ENCODE measurements at places on chromosomes 4 and X.

DNA sequence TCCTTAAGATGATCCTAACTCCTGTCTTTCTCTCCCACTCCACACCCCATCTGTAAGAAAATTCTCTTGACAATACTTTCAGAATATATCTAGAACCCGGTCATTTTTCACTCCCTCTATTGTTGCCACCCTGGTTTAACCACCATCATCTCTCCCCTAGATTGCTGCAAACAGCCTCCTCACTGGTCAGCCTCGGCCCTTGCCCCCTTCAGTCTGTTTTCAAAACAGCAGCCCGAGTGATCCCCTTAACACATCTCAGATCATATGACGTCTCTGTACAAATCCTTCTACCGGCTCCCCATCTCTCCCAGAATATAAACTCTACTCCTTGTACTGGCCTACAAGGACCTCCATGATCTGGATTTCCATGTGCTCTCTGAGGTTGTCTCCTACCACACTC, 35.2 kb upstream of the F9 start:
- no peak for DNase-seq

DNA sequence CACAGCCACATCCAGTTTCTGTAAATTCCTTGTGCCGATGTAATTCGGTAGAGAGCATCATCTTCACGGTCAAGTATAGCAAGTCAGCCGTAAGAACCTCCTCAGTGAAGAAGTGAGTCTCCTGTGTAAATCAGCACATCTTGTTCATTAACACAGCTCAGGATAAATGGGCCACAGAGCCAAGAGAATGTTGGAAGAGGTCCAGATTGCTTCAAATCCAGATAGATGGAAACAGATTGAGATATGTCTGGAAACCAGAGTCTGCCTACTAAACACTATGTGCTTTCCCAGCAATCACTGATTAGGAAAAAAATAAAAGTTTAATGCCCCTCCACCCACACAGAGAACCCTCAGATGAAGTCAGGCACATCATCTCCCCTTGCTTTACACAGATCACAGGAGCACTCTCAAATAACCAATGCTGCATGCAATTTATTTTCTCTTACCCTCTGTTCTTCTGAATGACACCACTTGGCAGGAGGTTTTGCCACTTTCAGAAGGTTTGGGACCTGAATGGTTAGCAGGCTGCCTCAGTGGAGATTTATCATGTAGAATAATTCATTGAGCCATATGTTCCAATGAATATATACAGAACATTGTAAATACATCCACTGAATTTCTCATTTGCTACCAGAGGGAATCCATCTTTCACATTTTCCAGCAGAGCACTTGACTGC, 357.7 kb downstream of the C4orf33 start:
- no peak for DNase-seq

DNA sequence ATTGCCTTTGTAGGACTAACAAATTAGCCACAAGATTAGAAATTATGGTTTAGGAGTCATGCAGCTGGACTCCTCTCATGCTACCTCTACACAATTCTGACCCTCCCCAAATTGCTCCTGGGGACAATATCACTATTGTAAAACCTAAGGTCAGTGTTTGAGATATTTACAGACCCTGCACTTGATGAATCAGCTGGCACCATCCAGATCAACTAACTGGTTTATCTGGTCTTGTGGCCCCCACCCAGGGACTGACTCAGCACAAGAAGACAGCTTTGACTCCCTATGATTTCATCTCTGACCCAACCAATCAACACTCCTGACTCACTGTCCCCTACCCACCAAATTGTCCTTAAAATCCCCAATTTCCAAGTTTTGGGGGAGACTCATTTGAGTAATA, 192.4 kb downstream of the STPG2 start:
- DNase-seq: no peak

GRCh38 chr4:188106454-188106853, 2.9 kb downstream of the TRIML2 start:
- DNase-seq: no peak

DNA sequence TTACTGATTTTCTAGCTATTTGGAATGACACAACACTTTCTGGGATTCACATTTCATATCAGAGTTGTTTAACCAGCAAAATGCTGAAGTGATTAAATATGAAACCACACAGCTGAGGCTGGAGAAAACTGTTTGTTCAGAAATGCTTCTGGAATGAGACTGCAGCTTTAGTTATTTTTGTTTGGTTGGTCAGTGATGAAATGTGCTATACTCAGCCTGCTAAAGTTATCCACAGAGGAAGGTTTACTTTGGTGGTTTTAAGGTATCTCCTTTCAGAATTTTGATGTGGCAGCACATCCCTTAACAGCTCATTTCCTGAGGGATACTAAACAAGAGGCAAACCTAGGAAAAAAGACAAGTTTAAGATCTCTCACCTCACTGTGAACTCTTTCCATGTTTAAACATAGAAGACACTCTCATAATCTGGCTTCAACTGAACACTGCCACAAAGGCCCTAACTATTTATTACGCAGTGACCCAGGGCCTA, 106.6 kb upstream of the PDE5A start:
- DNase-seq: no peak

DNA sequence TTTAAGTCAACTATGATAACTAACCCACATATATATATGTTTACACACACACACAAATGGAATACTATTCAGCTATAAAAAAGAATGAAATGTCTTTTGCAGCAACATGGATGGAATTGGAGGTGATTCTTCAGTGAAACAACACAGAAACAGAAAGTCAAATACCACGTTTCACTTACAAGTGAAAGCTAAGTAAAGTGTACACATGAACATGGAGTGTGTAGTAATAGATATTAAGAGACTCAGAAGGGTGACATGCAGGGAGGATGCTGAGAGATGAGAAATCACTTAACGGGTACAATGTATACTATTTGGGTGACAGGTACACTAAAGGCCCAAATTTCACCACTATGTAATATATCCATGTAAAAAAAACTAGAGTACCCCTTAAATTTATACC, 146.5 kb downstream of the FBXW7 start:
- DNase-seq: no peak

GRCh38 chrX:70168238-70169188, 8.8 kb upstream of the DGAT2L6 start:
- no peak for DNase-seq

- no peak for DNase-seq
Observed at GRCh38 chrX:331151-331824, 12.7 kb upstream of the GTPBP6 start.

DNA sequence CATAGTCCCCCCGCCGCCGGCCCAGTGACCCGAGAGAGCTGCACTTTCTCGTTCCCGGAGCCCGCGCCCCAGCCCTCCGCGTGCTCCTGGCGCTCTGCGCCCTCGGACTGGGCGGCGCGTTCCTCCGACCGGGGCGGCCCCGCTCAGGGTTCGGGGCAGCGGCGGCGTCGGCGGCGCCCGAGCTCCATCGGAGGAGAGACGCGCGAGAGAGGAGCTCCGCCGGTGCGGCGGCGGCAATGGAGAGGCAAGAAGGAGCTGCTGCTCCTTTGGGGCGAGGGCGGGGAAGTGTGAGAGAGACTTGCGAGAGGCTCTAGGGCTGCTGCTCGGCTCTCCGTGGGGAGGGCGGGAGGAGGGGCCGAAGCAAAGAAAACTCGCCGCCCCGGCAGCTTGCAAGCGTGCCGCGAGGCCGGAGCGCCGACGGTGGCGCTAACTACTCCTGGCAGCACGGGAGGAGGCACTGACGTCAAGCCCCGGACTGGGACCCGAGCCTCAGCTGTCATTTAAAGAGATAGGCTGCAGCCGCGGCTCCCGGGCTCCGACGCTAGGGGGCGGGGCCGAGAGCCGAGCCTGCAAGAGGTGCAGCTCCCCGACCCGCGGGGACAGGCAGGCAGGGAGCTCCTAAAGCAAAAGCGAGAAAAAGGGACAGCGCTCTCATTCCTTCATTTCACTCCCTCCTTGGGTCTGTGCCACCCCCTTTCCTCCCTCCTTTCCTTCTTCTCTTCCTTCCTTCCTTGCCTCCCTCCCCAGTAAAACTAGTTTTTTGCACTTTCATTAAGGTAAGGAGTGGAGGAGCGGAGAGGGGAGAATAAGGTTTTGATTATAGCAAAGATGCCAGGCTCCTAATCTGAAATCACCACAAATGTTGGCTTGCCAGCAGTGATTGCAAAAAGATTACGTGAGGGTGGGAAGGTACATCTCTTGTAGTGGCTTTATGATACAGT, at the start of gene KCTD8:
Gene KCTD8 (minus strand): TSS at position 289 of the 941 bp plus-strand sequence.
- DNase-seq: peak; percentile 4

- DNase-seq: no peak
Observed at GRCh38 chr4:151664289-151664688, 96.5 kb downstream of the GATB start.

DNA sequence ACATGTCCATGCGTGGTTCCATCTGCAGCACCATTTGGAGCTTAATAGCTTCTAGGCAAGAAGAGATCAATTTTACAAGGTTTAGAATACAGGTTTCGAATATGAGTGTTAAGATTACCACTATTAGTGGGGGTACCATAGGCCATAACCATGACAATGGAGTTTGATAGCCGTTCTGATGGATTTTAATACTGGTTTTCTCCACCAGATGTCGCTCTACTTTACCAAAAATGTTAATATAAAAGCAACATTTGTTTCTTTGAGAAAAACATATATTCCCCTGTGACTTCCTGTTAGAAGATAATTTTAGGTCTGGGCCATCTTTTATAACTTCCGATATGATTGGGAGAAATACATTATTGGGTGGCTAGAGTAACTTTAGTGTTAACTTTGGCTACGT, 499.7 kb upstream of the POU3F4 start:
- no peak for DNase-seq

DNA sequence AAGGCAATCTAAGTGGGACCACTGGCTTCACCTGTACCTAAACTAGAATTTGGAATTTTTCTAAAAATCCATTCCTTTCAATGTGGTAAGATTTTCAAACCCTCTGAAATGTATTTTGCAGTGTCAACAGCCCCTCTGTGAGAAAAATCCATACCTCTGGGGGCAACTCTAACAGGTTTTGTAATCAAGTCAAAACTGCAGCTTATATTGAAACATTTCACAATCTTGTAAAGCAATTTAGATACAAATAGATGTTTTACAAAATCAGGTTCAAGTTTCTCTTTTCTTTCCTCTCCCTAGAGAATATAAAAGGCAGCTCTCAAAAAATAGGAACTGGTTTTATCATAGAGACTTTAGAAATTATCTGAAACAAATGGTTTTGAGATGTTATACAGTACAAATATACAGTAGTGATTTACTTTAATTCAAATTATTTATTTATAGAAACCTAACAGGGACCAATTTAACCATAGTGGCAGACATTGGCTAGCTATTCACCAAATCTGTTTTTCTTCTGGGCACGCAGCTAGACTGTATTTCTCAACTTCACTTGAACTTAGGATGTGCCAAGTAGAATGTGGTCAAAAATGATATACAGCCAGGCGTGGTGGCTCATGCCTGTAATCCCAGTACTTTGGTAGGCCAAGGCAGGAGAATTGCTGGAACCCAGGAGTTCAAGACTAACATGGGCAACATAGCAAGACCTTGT, 36.3 kb upstream of the SPINK2 start:
- DNase-seq: no peak

GRCh38 chr4:184147858-184148737, 69.6 kb downstream of the ENPP6 start:
- no peak for DNase-seq

DNA sequence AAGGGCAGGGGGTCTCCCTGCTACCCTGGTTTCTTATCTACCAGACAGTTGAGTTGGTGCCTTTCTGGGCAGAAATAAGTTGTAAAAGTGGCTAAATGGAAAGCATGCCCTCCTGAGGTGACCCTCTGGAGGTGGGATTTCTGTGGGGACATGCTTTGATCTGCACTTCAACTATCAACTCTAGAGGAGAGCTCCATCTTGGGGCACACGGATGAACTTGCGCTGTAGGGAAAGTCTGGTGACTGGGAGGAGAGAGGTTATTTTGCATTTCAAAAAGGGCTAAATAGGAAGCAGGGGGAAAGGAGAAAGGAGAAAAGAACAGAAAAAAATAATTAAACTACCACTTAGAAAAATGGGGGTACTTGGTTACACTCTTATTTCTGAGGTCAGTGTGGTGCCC, 12.7 kb upstream of the RHOXF2B start:
- no peak for DNase-seq

- DNase-seq: no peak
Observed at GRCh38 chr4:120266602-120267001, 200.0 kb upstream of the MAD2L1 start.

DNA sequence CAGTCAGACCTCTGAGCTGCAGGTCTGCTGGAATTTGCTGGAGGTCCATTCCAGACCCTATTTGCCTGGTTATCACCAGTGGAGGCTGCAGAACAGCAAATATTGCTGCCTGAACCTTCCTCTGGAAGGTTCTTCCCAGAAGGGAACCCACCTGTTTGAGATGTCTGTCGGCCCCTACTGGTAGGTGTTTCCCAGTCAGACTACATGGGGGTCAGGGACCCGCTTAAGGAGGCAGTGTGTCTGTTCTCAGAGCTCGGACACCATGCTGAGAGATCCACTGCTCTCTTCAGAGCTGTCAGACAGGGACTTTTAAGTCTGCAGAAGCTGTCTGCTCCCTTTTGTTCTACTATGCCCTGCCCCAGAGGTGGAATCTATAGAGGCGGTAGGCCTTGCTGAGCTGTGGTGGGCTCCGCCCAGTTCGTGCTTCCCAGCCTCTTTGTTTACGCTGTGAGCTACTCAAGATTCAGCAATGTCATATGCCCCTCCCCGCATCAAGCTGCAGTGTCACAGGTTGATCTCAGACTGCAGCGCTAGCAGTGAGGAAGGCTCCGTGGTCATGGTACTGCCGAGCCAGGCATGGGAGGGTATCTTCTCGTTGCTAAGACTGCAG, 44.1 kb upstream of the KDR start:
- no peak for DNase-seq

DNA sequence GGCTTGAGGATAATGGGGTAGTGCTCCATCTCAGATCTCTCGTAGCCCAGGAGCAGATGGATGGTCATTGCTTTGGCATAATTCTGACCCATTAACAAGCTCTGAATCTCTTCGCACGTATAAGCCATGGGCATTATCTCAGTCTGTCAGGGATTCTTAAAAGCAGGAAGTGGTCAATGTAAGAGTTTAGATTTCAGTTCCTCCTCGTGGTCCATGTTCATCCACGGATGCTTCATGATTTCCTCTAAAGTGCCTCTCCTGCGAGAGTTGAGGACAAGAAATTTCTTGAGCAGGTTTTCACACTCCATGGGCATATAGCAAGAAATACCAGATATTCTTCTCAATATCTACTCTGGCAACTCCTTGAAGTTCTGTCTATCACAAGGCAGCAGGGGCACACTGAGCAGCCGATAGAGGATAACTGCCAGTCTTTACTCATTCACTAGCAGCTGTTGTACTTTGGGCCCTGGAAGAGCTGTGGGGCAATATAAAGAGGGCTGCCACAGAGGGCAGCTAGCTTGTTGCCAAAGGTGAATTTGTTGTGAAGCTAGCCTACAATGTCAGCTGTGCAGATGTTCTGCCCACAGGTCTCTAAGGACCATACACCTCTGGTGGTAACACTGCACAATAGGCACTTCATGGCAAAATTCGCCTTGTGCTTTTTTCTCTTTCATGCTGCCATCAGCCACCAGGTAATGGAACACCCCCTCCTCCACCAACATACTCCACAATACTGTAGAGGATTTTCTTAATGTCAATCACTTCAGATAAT, 52.0 kb upstream of the WDR17 start:
- DNase-seq: no peak
